ENCODE measurements at places on chromosomes 2 and 18.

DNA sequence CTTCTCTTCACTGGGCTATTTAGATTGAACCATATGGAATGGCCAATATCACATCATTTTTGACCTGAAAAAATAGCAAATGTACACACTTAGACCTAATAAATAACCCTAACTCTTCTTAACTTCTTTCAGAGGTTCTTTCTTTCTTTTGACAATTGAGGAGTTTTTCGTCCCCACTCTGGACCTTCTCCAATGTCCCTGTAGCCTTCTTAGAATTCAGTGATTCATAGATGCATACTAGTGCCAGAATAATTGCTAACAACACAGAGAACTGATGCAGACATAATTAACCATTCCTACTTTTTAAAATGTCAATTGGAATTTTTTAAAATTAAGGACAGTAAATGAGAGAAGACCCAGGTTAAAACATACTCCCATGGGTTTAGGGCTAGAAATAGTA lies 20.0 kb downstream of the DAPL1 start:
- DNase-seq = no peak

DNA sequence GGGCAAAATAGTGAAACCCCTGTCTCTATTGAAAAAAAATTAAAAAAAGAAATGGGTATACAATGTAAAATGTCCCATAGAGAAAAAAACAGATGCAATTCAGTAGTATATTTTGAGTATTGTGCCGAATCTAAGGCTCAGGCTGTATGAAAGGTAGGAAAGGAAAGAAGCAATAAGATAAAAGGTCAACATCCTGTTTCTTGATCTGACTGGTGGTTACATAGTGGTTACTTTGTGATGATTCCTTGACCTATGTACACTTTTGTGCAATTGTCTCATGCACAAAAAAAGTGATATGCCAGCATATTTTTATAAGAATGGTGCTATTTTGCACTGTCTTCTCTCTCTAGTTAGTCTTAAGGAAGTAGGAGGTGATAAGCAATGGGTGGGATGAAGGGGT lies 1333.7 kb upstream of the TMEFF2 start:
- DNase-seq = no peak

DNA sequence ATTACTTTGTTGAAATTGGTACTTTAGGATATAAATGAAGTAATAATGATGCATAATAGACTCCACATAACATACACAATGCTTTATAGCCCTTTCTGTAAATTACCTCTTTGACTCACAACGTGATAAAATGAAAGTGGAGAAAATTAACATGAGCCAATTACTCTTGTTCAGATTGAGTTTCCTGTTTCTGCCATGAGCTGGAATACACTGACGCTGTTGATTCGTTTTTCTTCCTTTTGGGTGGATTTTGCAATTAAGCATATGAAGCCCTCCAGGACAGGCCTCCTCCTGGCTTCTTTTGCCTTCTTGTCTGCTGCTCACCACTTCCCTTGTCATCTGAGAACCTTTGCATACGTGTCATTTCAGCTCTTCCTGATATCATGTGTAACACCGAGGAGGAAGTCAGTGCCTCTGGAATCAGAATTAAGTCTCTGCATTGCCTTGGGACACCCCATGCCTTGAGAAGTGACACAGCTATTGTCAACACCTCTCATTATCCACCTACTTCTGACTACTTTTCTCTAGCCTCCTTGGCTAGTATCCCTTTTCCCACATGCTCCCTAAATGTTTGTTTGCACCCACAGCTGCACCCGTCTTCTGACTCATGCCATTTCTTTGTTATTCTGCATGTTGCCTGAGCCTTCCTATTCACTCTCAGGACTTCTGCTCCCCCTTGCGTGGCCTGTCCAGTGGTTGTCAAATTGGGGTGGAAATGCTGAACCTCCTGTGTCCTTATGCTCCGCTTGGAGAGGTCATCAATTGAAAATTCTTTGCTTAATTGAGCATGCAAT lies 134.1 kb downstream of the FMNL2 start:
- DNase-seq = no peak

DNA sequence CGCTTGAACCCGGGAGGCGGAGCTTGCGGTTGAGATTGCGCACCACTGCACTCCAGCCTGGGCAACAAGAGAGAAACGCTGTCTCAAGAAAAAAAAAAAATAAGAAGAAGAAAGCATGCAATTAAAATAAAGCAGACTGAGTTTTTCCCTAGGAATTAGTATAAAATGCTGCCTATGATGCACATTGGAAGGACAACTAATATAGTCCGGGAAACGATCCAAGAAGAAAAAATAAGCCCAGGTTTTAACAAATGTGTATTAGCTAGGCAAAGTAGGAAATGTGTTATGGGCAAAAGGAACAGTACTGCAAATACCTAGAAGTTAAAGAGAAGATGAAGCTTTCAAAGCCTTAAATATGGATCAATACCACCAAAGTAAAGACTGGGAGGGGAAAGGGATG lies 64.0 kb downstream of the SPIRE1 start:
- DNase-seq = no peak

DNA sequence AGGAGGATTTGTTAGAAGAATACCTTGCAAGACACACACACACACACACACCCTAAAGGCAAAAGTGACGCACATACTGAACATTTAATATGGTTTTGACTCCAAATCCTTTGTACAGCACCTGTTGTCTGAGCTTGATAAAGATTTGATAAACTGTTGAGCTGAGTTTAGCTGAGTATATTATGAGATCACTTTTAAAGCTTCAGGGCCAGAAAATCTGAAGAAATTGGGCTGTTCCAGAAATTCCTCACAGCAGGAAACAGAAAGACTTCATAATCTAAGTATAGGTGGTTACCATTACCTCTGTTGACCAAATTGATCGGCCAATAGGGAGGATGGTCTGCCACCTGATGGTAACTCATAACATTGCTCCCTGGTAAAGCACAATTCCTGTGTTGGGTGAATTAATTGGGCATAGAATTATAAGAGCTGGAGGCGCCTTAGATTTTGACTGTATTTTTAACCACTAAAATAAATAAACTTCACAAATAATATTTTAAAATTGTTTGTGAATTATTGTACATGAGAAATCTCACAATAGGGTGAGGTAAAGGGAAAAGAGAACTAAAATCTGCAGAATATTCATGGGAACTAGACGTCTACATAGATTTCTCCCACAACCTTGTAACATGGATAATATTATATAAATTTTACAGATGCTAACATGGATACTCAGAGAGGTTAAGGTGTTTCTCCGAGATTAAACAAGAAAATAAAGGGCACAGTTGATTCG lies 21.8 kb upstream of the RPIA start:
- no peak for DNase-seq

DNA sequence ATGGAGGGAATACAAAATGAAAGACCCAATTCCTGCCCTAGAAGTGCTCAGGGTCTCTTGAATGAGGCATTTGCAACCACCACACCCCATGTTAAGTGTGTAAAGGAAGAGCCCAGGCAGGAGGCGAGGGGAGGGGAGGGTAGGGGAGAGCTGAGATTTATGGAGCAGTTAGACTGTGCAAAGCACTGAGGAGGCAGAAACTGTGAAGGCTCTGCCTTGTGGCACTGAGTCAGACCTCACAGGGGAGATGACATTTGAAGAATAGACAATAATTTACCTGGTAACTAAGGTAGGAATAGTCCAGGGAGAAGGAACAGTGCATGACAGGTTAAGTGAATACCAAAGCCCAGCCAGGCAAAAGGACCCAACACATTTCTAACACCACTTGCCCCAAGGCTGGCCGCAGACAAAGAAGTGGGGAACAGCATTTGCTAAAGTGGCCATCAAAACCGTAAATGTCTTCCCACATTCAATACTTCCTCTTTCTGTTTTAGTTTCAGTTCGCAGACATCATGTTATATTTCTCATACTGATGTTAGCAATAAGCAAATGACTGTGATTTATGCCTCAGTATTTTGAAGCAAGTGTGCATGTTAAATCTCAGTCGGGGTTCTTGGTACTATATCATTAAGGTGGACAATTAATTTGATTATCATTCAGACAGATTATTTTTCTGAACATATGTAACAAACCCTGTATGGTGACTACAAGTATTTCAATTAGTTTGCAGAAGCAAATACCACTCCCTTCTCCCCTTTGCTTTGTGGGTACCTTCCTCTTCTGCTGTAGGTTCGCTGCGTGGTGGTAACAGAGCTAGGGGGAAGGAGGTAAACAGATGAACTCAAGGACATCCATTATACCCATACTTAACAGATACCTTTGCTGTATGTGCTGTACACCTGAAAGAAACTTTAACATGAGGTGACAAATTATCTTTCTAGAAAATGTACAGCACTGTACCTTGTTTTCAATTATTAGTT lies 27.5 kb downstream of the CDH20 start:
- no peak for DNase-seq

- no peak for DNase-seq
Observed at GRCh38 chr2:218223046-218223445, 6.1 kb downstream of the ARPC2 start.

GRCh38 chr2:99461828-99462483 lies 27.9 kb downstream of the REV1 start:
- no peak for DNase-seq
